ENCODE measurements at places on chromosomes 3 and 15.

- DNase-seq = no peak
These were observed 35.5 kb downstream of the CYFIP1 start for GRCh38 chr15:22944651-22945050.

GRCh38 chr15:51758645-51759044 is 7.2 kb downstream of the TMOD2 start:
- no peak for DNase-seq

DNA sequence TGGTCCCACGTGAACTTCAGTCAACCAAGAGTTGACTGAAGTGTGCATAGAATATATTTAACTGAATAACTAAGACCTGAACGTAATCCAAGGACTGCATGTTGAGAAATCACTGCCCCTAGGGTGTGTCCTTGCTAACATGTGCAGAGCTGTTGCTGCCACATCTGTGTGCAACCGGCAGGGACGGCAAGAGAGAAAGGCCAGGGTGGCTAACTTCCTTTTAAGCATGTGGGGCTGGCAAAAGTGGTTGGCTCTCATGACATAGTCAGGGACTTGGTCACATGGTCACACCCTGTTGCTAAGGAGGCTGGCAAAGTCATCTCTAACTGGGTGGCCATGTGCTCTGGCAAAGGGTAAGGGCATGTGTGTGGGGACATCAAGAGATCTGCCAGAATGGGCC is 52.4 kb downstream of the GASK1A start:
- no peak for DNase-seq

GRCh38 chr15:87490666-87491065 is 765.9 kb downstream of the NTRK3 start:
- DNase-seq = no peak

GRCh38 chr3:171995486-171995885 is 43.9 kb upstream of the FNDC3B start:
- DNase-seq = no peak

DNA sequence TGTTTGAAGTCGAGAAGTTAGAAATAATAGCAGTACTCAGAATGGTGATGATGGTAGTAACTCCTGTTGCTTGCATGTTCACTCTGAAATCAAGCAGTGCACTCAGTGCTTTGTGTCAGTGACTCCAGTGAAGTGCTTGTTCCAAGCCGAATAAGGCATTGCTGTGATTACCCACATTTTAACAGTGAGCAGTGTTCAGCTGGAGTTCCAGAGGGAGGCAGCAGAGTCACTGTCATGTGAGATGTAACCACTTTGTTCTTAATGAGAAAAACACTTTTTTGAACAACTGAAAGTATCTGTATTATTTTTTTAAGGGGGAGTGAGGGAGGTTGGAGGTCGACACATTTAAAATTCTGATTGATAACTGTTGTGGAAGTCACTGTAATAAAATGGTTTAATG is 3.7 kb downstream of the MDFIC2 start:
- DNase-seq = no peak

Data from CD8-positive, alpha-beta memory T cell (primary cell).